ENCODE measurements at places on chromosomes 11 and 22.

DNA sequence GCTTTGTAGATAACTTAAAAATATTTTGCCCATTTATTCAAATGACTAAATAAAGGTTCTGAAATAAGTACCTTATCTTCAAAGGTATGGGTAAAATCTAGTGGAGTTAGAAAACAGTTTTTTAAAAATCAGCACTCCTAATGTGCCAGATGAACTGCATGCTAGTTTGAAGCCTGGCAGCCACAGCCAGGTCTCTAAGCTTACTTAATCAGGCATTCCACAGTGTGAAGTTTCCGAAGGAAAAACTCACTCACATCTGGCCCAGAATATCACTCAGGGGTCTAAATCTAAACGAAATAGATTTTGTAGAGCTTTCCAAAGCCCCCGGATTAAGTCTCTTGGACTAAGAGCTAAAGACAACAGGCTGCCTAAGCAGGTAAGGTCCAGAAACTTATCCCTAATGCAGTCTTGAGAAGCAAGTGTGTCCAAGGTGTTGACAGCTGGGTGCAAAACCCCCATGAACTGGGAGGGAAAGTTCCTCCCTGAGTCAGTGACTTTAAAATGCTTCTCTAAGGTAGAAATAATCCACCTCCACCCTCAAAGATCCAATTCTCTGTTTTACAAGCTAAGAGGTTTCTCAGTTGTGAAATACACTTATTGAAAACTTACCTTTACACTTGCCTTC is 157.6 kb downstream of the FCHSD2 start:
- DNase-seq = no peak

- peak; percentile 27 for DNase-seq
Measured at GRCh38 chr11:19723572-19724342, 11.1 kb downstream of the NAV2 start.

DNA sequence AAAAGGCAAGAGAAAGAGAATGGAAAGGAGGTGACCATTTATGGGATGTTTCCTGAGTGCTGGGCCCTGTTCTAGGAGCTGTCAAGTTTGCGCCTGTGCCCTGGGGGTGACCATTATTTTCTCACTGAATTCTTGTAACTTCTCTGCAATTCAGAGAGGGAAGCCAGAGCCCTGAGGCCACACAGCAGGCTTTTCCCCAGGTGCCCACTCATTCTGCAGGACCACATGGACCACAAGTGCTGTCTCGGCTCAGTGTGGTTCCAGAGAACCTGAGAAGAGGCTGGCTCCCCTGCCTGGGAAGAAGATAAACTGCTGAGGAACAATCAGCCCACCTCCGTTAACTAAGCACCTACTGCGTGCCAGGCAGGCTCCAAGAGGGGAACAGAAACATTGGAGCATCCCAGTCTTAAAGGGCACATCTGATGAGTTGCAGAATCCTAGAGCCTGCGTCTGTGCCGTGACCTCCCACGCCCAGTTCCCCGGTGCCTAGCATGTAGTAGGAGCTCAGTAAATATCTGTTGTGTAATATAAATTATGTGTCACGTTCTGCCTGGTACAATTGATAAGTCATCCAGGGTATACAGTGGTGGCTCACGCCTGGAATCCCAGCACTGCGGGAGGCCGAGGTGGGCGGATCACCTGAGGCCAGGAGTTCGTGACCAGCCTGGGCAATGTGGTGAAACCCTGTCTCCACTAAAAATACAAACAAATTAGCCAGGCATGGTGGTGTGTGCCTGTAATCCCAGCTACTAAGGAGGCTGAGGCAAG is 31.6 kb upstream of the CRYBB3 start:
- DNase-seq = no peak

- no peak for DNase-seq
Measured at GRCh38 chr11:69157822-69158231, 2.1 kb downstream of the SMIM38 start.

- no peak for DNase-seq
Measured at GRCh38 chr11:13923182-13923581, 39.3 kb upstream of the SPON1 start.

DNA sequence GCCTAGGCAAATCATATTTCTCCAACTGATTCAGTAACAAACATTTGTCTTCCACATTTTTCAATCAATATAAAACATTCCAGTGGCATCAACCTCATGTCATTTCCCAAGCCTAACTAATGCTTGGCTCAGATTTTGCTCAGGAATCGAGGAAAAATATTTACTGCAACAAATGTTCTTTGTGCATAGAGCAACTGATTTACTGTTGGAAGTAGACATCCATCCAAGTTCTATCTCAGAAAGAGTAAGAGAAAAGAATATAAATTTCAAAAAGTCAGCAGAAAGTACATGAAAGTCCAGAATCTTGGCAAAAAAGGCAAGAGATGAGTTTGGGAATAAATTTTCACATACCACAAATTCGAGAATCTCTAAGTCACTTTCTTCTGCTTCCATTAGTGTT is 2245.0 kb upstream of the RAG2 start:
- no peak for DNase-seq

DNA sequence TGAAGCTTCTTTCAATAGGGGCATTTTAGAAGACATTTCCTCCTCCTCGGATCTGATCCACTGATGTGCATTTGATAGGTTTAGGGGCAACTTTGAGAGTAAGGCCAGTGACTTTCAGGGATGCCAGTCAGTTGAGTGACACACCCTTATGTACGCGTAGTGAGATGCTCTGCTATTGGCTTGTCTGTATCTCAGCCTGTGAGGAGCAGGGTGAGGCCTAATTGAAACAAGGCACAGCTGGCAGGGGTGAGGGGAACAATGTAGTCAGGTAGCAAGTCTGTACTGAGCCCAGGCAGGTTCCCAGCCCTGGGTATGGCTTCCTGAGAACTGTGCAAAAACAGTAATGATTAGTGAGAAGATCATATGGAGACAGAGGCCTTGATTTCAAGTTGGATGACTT is 61.5 kb downstream of the STIM1 start:
- DNase-seq = no peak

- DNase-seq = no peak
Measured at GRCh38 chr11:45523760-45524159, 141.7 kb downstream of the CHST1 start.

GRCh38 chr11:60928563-60929001 is 4.3 kb downstream of the TMEM132A start:
- no peak for DNase-seq

DNA sequence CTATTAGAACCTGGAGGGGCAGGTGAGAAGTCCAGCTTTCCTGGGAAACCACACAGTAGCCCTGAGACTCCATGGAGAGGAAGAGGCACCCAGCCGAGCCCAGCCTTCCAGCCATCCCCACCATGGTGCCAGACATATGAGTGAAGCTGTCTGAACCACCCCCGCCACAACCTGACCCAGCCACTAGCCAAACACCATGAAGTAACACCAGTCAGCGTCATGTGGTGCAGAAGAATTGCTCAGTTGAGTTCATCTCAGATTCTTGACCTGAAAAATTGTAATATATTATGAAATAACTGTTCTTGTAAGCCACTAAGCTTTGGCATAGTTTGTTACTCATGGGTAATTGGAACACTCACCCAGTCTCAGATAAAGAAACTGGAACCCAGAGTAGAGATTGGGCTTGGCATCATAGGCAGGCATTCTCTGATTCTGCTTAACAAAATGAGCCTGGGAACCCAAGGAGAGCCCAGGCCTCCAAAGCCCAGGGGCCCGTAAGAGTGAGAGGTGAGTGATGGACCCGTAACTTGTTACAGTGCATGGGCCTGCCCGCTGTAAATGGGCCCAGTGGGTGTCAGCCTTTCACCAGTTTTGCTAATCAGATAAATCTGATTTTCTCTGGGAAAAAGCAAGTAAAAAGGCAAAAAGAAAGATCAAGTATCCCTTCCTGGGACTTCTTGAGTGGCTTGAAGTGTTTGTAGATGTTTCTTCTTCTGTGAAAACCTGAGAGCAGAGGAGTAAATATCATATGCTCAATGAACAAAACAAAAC is 305.5 kb downstream of the DDX10 start:
- peak; percentile 37 for DNase-seq

DNA sequence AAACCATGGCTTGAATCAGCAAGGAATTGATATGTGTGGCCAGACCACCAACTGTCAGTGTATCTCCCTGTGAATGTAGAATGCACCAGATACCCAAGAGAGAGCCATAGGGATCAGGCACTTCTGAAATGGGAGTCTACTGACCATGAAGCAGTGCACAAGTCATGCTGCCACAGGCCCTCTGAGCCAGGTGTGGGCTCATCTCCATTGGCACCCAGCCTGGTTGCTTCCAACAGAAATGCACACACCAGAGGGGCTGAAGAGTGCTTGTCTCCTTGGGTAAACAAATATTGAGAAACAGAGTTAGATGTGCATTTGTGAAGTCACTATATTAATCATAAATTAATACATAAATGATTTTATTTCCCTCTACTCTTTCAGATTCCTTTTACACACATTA is 28.4 kb upstream of the PANX1 start:
- no peak for DNase-seq

DNA sequence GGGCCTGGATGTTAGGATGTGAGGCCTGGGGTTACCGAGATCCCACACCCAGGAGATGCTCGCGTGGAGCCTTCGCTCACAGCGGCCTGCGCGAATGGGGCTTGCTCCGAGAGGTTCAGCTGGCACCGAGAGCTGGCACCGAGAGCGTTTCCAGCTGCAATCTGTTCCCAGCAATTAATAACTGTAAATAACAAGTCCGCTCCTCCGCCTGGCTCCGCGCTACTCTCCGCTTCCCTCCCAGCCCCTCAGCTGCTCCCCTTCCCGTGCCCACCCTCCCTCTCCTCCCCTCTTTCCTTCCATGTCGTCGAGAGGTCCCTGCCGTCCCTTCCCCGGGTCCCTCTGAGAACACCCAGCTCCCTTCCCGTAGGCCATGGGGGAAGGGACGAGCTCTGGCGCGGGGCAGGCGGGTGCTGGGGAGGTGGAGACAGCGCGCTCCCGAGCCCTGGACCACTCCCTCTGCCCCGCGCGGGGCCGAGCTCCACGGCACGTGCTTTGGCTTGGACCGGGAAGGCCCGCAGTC is 110.8 kb downstream of the WNT7B start:
- DNase-seq = no peak

GRCh38 chr11:134999590-134999989 is 587.5 kb upstream of the B3GAT1 start:
- DNase-seq = no peak

DNA sequence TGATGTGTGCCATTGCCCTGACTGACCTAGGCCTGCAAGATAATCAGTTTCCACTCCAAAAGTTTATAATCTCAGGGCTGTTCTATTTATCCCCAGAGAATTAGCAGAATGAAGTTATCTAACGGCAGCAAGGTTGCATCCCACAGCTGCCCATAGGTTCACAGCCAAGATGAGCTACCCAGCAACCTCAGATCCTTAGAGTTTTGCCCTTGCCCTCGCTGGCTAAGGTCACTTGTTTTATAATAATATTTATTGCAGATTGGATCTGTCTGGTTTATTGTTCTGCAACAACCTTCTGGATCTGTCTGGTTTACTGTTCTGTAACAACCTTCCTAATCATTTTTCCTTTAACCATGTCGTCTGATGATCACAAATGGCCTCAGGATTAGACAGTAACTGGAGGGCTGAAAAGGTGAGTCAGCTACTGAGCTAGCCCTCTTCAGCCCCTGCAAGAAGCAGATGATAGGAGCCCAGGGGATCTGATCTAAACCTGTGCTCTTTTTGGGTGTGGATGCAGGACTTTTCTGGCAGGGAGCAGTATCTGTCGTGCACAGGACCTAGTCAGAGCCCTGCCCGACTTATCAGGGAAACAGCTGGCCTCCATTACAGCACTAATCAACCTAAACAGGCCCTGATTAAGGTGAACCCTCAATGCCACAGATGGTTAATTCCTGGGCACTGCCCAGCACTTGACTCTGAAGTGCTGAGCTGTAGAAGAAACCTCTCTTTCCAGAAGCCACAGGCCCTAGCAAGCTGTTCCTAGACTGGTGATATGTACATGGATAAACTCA is 642.9 kb upstream of the KIRREL3 start:
- no peak for DNase-seq

- DNase-seq = no peak
Measured at GRCh38 chr11:132755934-132756333, 776.4 kb downstream of the OPCML start.

DNA sequence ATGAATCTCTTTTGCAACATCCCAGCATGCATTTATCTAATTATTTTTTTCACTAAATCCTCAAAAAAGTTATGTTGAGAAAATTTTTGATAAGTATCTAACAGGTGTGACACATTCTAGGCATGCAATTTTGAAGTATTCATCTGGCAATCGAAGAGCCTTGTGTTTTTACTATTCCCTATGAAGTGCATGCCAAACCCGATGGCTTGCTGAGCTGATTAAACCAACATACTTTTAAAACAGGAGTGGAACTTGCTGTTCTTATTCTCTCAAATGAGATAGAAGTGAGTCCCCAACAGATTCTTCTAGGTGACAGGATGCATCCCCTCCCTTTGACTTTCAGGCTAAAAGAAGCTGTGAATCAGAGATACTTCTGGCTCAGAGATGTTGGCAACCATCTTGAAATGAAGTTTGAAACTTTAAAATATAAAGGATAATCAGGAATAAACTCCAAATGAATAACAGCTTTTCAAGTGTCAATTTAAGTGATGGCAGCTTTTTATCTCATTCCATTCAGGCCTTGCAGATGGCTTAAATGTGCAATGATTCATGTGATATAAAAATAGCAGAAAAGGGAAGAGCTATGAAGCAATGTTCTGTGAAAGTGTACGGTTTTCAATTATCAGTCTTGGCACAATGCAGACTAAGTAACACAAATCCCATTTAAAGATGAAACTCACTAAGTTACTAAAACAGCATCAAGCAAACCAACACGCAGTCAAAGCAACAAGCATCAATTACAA is 67.7 kb downstream of the APOL5 start:
- DNase-seq = peak; percentile 22

DNA sequence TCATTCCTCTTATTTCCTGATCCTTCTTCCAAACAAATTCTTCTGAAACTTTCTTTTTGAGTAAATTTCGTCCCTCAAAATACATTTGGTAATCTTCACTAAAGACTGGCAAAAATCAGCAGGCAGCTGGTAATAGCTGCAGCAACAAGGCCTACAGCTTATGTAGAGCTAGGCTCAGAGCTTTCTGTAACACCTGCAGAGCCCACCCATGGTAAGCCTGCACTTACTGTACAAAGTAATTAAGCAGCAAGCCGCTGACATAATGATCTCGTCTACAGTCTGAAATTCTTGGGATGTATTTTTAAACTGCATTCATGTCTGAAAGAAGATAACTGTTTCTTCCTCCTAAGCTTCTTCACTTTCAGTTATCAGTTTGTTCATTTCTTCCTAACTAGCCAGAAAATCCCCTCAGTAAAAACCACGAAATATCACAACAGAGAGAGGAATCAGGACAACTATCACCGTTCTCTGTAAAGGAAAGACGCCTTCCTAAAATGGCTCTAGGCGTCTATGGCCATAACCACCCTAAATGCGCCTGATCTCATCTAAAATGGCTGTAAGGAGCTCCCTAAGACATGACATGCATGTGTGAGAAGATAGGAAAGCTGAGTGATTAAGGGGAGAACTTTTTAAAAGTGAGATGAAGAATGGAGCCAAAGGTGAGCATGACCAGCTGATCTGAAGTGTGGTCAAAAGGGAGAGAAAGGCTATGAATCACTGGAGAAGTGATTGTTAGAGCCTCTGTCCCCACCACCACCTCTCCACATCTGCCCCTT is 56.2 kb downstream of the DENND5A start:
- no peak for DNase-seq
